Adrenal gland (tissue), 19 donors: ENCODE measurements at places on chromosomes 6 and 20.

DNA sequence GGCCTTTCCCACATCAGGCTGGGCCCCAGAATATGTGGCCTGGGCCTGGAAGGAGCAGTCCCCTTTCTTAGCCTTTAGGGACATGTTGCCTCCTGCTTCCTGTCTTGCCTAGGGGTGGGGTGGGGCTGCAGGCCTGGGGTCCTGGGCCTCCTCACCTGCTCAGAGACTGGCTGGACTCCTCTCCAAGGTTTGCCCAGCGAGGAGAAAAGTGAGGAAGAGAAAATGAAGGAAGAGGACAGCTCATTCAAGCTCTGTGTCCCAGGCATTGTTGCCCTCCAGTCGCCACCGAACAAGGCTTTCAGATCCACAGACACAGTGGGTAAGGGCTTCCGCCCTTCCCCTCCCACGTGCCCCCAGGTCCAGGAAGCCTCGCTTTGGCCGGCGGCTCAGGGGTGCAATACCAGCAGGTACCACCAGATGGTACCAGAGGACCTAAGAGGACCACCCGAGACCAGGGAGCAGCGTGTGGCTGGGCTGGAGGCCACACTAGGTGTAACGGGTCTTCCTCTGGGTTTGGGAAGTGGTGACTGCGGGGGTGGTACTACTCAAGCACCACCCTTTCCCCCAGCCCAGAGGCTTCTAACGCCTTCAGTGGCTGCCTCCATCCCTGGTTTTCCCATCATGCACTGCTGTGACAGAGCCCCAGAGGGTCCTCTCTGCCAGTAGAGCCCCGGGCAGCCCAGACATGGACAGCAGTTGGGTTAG lies 5.5 kb upstream of the BAK1 start:
- DNase-seq = peak; percentile 89

DNA sequence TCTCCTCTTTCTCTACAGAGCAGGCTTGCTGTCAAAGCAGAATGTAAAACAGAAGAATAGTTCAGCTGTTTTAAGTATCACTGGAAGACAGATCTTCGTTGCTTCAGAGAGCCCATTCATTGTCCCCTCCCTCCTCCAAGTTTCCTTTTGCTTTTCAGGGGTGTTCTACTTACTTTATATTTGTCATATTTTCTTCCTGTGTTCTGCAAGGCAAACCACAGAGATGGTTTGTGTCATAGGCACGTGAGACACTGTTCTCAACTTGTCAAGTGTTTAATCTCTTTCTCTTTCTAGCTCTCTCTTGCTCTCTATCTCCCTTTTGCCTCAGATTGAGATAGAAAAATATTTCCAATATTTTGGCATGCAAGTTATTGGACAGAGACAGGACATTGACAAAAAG lies 228.9 kb upstream of the DEFB112 start:
- no peak for DNase-seq

GRCh38 chr20:52217689-52218395 lies 26.3 kb upstream of the ZFP64 start:
- no peak for DNase-seq

DNA sequence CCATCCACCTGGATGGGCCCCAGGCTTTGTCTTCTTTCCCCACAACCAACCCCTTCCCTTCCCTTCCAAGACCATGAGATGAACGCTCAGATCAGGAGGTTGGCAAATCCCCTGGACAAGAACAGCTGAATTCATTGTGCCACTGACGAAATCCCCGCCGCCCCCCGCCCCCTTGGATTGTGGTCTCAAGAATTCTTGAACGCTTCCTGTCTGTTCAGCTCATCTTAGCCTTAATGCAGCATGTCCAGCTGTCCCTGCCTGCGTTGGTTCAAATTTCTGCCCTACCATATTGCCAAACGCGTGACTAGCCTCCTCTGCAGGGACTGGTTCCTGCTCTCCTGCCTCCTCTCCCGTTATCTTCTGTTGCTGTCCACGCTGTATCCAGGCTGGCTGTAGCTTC lies 133.2 kb downstream of the CDH4 start:
- no peak for DNase-seq
